ENCODE measurements at places on chromosomes 2 and 18.

GRCh38 chr2:43325107-43325811 lies 98.9 kb upstream of the ZFP36L2 start:
- DNase-seq, result no peak

GRCh38 chr2:3104261-3104660 lies 273.4 kb downstream of the EIPR1 start:
- no peak for DNase-seq

DNA sequence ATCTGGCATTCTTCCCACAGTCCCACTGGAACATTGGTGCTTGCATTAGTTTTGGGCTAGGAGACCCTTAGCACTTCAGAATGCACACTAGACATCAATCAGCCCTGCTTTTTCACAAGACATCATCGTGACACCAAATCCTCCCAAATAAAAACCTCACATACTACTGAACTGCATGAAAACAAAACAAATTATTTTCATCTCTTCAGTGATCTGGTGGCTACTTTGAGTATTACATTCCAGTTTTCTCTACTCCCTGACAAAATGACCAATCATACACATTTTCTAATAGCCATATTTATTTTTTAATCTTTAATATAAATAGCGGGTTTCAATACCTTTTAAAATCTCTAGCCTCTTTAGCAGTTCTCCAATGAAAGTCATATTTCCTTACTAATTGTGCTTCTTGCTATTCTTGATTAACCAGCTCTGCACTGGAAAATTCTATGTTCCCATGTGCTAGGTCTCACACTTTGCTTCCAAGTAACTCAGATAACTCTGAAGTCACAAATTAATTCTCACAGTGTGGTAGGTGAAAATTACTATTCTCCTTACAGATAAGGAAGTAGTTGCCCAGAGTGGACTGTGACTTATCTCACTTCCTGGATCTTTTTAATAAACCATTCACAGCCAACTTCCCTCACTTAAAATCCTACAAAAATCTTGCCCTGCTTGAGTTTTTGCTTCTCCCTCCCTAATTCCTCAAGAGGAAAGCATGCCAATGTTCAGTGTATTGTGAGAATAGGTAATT lies 82.5 kb upstream of the EPB41L3 start:
- no peak for DNase-seq

GRCh38 chr2:27249159-27249890 lies 13.5 kb downstream of the SLC30A3 start:
- no peak for DNase-seq

- no peak for DNase-seq
Observed at GRCh38 chr2:232666051-232666805, 30.9 kb upstream of the GIGYF2 start.

DNA sequence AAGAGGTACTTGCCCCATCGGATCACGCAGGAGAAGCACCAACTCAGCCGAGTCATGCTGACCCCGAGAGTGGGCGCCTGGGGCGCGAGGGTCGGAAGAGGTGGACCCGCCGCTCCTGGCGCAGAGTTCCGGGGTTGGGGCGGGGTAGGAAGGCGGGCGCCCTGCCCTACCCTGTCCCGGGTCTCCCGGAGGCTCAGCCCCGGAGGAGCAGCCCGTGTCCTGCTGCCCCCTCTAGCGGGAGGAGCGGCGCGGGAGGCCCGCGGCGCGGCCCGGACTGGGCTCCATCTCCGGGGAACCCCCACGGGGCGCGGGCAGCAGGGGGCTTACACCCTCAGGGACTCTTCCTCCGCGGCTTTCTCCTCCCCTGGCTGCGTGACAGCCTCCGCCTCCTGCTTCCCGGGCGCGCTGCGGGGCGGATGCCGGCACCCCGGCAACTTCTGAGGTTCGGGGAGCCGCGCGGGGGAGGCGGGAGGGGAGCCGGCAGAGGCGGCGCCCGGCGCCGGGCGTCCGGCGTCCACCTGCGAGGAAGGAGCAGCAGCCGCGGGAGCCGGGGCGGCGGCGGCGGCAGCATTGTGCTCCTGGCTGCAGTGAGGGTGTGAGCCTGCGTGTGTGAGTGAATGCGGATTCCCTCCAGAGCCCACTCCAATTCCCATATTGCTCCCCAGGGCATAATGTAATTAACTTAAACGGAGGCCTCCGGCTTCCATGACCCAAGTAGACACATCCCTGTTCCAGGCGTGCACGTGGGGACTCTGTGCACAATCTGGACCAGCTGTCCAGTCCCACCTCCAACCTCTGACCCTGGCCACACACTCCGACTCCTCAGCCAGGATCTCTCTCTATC lies 7.6 kb upstream of the TNS1 start:
- no peak for DNase-seq

- DNase-seq, result no peak
Observed at GRCh38 chr2:231914077-231914690, 12.0 kb downstream of the NPPC start.

GRCh38 chr18:6886797-6887330 lies 157.3 kb downstream of the ARHGAP28 start:
- DNase-seq, result no peak

GRCh38 chr2:24262421-24262970 lies 87.6 kb downstream of the FAM228A start:
- no peak for DNase-seq

- no peak for DNase-seq
Observed at GRCh38 chr2:238703053-238703415, 144.9 kb upstream of the TWIST2 start.

DNA sequence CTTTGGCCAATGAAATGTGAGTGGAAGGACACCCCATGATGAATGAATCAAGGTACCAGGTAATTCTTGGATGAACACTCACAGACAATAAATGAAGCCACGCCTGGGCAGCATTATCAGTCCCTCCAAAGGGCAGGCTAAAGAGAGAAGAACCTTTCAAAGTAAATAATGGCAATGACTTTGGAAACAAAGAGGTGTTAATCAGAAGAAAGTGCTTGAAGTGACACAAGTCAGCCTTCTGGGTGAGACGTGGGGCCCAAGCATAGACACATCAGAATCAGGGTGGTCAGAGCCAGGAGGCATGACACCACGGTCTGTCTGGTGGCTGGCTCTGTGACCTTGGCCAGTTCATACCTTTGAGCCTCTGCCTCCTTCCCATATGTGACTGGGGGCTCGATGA lies 103.3 kb downstream of the POLR1A start:
- DNase-seq, result no peak

DNA sequence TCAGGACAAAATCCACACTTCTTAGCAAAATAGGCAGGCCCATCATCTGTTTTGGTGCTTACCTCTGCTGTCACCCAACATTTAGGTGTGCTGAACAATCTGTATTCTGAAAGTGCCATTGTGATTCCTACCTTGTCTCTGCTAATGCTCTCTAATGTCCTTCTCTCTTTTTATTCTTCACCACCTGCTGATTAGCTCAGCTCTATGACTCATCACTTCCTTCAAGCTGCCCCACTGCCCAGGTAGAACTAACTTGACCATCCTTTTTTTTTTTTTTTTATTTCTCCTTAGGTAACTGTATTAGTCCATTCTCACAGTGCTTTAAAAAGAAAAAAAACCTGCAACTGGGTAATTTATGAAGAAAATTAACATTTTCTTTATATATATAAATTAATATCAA lies 478.7 kb upstream of the POU3F3 start:
- DNase-seq, result no peak

DNA sequence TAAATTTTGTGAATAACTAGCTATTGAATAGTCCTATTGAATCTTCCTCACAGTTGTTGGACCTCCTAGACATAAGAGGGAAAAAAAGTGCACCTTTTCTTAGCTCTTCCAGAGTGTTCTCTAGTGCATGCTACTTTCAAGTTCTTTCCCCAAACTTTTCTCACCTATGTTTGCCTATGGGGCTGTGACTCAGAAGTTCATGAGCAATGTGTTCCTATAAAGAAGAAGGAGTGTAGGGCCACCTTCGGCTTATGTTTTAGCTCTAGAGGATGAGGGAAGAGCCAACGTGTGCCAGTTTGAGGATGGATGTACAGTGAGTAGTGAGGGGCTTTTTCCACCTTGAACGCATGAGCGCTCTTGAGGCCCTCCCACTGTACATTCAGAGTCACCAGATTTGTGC lies 27.0 kb upstream of the HNMT start:
- no peak for DNase-seq

DNA sequence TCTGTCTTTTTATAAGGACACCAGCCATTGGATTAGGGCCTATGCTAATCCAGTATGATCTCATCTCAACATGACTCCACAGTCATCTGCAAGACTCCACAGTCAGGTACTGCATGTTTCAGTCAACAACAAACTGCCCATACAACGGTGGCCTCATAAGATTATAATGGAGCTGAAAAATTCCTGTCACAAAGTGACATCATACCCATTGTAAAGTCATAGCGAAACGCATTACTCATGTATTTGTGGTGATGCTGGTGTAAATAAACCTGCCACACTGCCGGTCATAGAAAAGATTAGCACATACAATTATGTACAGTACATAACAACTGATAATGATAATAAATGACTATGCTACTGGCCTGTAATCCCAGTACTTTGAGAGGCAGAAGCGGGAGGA lies 102.2 kb downstream of the TEX51 start:
- no peak for DNase-seq

GRCh38 chr18:23972453-23972852 lies 42.1 kb upstream of the TTC39C start:
- DNase-seq, result no peak

DNA sequence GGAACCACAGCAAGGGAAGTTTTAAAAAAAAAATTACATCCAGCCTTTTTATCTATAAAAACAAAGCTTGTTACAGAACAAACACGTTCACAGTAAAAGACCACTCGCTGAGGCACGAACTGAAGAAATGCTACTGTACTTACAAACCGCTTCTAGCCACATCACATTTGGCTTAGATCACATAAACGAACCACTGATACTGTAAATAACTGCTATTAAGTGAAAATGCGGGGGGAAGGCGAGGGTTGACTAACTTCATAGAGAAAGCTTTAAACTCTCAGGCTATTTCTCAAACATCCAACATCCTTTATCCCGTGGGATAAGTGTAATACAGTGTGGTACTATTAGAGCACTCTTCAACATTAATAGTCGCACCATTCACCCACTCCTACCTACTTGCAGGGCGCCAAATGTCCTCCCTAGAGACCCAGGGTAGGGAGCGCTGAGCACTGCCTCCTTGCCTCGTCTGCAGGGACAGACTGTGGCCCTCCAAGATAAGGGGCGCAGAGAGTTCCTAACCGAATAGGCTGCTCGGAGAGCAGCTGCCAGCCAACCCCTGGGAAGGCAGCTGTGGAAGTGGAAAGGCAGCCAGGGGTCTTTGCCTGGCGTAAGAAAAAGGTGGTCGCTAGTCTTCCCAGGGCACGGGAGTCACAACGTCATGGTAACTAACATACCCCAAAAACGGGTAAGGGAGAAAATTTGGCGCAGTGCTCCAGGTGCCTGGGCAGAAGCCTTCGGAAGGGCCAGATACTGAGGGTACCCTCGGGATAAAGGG lies 854 bp downstream of the GPR155 start:
- DNase-seq, result no peak

GRCh38 chr18:21085579-21086166 lies 25.9 kb downstream of the ROCK1 start:
- DNase-seq, result no peak

DNA sequence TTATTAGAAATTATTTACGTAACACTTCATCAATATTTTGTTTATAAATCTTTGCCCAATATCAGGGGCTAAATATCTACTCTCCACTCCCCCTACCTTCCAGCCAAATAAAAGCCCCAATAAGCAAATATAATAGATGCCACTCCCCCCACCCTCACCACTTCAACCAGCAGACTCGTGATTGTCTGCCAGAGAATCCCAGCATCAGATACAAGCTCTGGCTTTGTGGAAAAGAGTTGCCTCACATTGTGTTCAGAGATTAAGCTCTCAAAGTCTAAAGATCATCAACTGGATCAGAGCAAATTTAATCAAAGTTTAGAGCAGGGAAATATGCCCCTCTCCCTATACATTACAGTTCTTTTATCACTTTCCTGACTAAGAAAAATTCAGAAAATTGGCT lies 39.5 kb downstream of the AOX1 start:
- no peak for DNase-seq

DNA sequence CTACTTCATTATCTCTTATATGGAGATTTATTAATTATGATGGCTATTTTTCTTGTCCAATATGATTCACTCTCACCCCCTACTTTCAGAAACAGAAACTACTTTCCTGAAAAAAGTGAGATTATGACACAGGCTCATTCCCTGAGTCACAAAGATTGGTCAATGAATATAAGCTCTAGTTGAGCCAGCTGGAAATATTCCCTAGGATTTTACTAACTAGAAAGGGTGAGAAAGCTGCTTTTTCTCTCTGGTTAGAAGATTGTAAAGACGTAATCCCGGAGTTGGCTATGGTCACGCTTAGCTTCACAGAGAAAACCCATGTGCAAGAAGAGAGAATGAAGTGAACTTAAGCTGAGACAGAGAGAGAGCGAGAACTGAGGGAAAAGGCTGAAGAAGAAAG lies 223.7 kb upstream of the SMAD7 start:
- DNase-seq, result no peak

GRCh38 chr2:234975611-234976010 lies 23.8 kb downstream of the SH3BP4 start:
- DNase-seq, result no peak

- no peak for DNase-seq
Observed at GRCh38 chr18:34114996-34115395, 109.7 kb downstream of the NOL4 start.

GRCh38 chr2:157991932-157992331 lies 109.7 kb upstream of the UPP2 start:
- no peak for DNase-seq

- DNase-seq, result no peak
Observed at GRCh38 chr2:226308323-226308680, 491.3 kb downstream of the IRS1 start.

DNA sequence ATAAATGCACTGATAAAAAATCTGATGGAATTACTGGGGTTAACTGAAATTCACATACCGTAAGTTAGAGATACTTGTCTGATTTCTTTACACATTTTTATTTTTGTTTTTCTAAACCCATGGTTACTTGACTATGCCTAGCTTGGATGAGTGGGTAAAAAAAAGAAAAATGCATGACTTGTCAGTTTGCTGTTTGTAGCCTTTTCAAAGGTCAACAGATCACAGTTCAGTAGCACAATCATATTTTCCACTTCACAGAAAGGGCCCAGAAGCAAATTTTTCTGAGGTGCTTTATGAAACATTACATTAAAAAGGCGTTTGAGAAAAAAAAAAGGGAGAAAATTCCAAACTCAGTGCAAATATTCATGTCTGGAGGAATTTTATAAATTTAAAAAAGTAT lies 16.4 kb downstream of the SLC16A14 start:
- no peak for DNase-seq

DNA sequence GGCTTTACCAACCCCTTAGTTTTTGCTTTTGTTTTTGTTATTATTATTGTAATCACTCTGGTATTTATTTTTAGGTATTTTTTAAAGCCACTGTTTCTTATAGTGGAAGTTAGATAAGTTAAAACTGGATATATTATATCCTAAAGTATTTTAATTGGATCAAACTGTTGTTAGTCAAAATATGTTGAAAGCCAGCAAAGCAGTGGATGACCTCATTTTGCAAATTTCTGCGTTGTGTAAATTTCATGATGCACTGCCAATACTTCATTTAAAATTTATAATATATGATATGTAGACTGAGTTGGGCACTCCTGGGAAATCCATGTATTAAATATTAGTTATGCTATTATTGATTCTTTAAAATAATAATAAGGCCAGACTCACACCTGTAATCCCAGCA lies 661.7 kb upstream of the NRXN1 start:
- no peak for DNase-seq

All from glomerular endothelial cell (primary cell).